ENCODE measurements at places on chromosomes 7 and 10. TPM values are rescaled to one million over a fixed set of nuclear protein-coding genes. Genes with fewer than 3 reads are reported as not detected.
A peak's percentile ranks its signal among the peaks of the same experiment; 100 is the strongest.

- no peak for DNase-seq
Observed at GRCh38 chr10:18142151-18142550, 1.9 kb downstream of the CACNB2 start.

DNA sequence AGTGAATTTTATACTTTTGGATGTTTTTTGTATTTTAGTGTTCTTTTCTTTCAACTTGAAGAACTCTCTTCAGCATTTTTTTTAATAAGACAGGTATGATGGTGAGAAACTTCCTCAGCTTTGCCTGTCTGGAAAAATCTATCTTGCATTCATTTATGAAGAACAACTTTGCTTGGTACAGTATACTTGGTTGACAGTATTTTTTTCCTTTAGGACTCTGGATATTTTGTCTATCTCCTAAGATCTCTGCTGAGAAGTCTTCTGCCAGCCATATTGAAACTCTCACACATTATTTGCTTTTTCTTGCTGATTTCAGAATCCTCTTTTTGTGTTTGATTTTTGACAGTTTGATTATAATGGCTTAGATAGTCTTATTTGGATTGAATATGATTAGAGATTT, 405.0 kb upstream of the GHITM start:
- no peak for DNase-seq

- DNase-seq: no peak
Observed at GRCh38 chr10:853017-853416, 78.5 kb downstream of the LARP4B start.

GRCh38 chr7:87564296-87564963, 36.3 kb downstream of the ABCB1 start:
- no peak for DNase-seq

GRCh38 chr10:23432639-23433038, 6.2 kb upstream of the OTUD1 start:
- DNase-seq: no peak

DNA sequence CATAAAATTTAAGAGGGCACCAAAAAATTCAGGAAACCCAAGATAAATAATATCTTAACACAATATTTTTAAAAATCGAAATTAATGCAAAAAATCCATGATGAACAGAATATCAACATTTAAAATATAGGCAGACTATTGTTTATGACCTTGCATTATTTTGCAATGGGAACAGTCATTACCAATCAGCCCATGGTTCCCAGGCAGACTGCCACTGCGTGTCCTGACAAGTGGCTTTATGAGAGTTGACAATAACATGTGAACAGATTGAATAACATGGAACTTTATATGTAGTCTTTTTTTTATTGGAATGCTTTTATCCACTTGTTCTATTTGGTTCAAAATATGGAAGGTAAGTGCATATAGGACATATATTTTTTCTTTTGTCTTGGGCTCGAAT, 3.1 kb upstream of the AVPI1 start:
- DNase-seq: peak; percentile 68

GRCh38 chr7:151330661-151331060, 11.0 kb upstream of the NUB1 start:
- DNase-seq: no peak

DNA sequence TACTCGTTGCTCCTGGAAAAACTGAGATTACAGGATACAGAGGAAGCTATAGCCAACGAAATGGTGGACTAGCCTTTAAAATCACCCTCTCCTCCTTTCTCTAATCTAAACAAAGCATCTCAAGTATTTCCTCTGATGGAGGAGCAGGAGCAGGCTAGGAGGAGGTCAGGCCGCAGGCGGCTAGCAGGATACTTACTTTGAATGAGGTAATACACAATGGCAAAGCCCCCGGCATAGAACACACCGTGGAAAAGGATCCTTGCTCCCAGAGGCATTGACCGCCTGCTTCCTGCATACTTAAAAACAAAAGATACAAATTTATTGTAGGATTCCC, 64.4 kb downstream of the STK17A start:
- DNase-seq: no peak

- no peak for DNase-seq
Observed at GRCh38 chr7:77697535-77697831, 1.2 kb downstream of the RSBN1L start.

IL15RA gene
- 30.8 TPM for total RNA-seq

GRCh38 chr7:133796782-133797745, 330.1 kb upstream of the LRGUK start:
- DNase-seq: no peak

EGFR gene
- 233 TPM for total RNA-seq

AKR1E2 gene
- 2.4 TPM for total RNA-seq

DNA sequence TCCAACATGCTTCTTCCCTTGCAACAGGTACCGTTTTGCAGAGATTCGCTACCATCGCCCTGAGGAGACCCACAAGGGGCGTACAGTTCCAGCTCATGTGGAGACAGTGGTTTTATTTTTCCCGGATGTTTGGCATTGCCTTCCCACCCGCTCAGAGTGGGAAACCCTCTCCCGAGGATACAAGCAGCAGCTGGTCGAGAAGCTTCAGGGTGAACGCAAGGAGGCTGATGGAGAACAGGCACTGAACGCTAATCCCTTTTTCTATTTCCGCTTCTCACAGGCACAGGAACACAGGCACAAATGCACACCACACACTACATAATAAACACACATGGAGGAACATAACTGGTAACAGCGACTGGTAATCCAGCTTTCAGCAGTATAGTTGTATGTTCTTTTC, 35.2 kb downstream of the CCAR1 start:
- no peak for DNase-seq

SFMBT2 gene
- 2.7 TPM for total RNA-seq

EBLN1 gene
- not detected for total RNA-seq

CFAP43 gene
- total RNA-seq: 1.6 TPM

DNA sequence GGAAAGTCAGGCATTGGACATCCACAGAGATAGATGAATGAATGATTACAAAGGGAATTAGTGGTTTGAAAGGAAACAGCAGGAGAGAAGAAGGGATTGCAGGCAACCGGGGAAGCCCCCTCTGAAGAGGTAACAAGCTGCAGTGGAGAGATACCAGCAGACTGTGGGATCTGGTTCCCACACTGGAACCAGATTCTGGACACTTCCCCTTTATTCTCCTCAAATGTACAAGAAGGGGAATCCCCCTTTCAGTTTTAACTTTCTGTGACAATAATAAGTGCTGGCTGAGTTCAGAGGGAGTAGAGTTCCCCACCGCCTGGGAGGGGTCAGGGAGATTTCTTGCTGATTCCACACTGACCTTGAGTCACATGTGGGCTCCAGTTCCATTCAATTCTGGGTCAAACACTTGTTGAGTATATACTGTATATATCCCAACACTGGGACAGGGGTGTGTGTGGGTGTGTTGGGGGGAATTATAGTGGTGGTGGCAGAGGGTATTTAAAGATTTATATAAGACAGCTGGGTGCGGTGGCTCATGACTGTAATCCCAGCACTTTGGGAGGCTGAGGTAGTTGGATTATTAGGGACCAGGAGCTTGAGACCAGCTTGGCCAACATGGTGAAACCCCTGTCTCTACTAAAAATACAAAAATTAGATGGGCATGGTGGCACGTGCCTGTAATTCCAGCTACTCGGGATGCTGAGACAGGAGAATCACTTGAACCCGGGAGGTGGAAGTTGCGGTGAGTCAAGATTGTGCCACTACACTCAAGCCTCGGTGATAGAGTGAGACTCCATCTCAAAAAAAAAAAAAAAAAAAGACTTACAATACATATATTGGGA, 16.5 kb upstream of the DDIT4 start:
- no peak for DNase-seq

GRCh38 chr7:84122582-84123360, 71.8 kb downstream of the SEMA3A start:
- no peak for DNase-seq

DENND10 gene
- 41.7 TPM for total RNA-seq

DNA sequence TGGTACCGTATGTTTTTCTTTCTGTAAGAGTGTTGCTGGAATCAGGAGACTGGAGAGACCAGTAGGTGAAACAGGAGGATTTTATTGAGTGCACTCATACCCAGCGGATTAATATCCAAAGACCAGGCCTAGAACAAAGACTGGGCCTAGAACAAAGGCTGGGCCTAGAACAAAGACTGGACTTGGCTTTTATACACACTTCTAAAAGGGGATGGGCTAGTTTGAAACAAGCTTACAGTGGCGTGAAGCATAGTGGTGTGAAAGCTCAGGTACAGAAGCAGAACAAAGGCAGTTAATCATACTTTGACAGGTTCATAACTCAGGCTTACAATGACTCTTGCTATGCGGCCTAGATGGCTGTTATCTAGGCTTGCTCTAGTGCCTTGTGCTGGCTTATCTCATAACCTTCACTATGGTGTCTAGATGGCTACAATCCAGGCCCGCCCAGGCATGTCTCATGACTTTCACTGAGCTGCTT, 67.7 kb downstream of the TRIM24 start:
- no peak for DNase-seq

GRCh38 chr7:3949242-3949640, 648.2 kb downstream of the SDK1 start:
- no peak for DNase-seq

SSC4D gene
- total RNA-seq: 0.88 TPM

Measured in lower leg skin (tissue), 4 donors.